Cardiac ventricle fibroblast (primary cell): ENCODE measurements at places on chromosomes 7 and 10. TPM values are rescaled to one million over a fixed set of nuclear protein-coding genes. Genes with fewer than 3 reads are reported as not detected.

MSMB gene
- total RNA-seq: not detected in 2 replicates

MALRD1 gene
- 0.50 and 1.1 TPM in 2 replicates for total RNA-seq

UTF1 gene
- total RNA-seq: not detected in 2 replicates

HOXA11 gene
- total RNA-seq: not detected in 2 replicates

SEMA3E gene
- total RNA-seq: 0.15 and 0.25 TPM in 2 replicates

RAMP3 gene
- total RNA-seq: not detected in 2 replicates

CHN2 gene
- total RNA-seq: 0.37 and 0.93 TPM in 2 replicates
